ENCODE measurements at places on chromosomes 5 and 9. TPM values are rescaled to one million over a fixed set of nuclear protein-coding genes. Genes with fewer than 3 reads are reported as not detected.
A peak's percentile ranks its signal among the peaks of the same experiment; 100 is the strongest.

Gene CDC20B
- total RNA-seq: not detected

Gene PLPPR1
- not detected for total RNA-seq

Gene ELOVL7
- 0.29 TPM for total RNA-seq

Gene SPATA31E1
- not detected for total RNA-seq

Gene SNAPC4
- total RNA-seq: 4.9 TPM

Gene HMCN2
- 7.7 TPM for total RNA-seq

Gene SPINK6
- not detected for total RNA-seq

Gene FYB1
- total RNA-seq: 1.8 TPM

Gene ADAMTS12
- total RNA-seq: 1.2 TPM

Gene PDCD1LG2
- total RNA-seq: 1.3 TPM

Gene LHX6
- 3.2 TPM for total RNA-seq

Gene IL9
- not detected for total RNA-seq

DNA sequence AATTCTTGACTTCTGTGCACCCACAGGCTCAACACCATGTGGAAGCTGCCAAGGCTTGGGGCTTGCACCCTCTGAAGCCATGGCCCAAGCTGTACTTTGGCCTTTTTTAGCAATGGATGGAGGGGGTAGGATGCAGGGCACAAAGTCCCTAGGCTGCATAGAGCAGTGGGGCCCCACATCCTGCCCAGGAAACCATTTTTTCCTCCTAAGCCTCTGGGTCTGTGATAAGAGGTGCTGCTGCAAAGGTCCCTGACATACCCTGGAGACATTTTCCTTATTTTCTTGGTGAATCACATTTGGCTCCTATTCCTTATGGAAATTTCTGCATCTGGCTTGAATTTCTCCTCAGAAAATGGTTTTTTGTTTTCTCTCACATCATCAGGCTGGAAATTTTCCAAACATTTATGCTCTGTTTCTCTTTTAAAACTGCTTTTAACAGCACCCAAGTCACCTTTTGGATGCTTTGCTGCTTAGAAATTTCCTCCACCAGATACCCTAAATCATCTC, 482.7 kb upstream of the TLE4 start:
- DNase-seq: no peak

DNA sequence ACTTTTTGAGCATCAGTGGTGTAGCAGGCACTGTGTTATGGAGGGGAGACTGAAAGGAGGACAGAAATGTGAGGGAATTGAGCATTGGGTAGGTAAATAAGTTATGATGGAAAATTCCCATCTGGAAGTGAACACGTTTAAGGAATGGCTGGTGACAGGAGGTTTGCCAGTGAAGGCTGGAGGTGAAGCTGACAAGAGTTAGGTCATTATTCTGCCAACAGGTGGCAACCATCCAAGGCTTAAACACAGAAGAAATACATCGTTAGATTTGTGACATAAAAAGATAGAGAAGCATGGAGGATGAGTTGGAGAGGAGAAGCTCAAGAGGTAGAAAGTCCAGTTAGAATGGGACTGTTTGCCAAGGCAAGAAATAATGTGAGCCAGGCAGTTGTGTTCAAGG, 455.3 kb upstream of the SGCD start:
- no peak for DNase-seq

GRCh38 chr9:97366476-97366875, 45.4 kb upstream of the TDRD7 start:
- no peak for DNase-seq

GRCh38 chr5:143583409-143583808, 179.9 kb upstream of the NR3C1 start:
- no peak for DNase-seq

- no peak for DNase-seq
Observed at GRCh38 chr5:154642499-154643245, 112.5 kb upstream of the LARP1 start.

GRCh38 chr5:58752104-58752503, 169.2 kb downstream of the RAB3C start:
- no peak for DNase-seq

GRCh38 chr5:110115503-110115902, 425.8 kb downstream of the MAN2A1 start:
- DNase-seq: no peak

- DNase-seq: no peak
Observed at GRCh38 chr5:2183154-2184025, 300.7 kb upstream of the IRX4 start.

DNA sequence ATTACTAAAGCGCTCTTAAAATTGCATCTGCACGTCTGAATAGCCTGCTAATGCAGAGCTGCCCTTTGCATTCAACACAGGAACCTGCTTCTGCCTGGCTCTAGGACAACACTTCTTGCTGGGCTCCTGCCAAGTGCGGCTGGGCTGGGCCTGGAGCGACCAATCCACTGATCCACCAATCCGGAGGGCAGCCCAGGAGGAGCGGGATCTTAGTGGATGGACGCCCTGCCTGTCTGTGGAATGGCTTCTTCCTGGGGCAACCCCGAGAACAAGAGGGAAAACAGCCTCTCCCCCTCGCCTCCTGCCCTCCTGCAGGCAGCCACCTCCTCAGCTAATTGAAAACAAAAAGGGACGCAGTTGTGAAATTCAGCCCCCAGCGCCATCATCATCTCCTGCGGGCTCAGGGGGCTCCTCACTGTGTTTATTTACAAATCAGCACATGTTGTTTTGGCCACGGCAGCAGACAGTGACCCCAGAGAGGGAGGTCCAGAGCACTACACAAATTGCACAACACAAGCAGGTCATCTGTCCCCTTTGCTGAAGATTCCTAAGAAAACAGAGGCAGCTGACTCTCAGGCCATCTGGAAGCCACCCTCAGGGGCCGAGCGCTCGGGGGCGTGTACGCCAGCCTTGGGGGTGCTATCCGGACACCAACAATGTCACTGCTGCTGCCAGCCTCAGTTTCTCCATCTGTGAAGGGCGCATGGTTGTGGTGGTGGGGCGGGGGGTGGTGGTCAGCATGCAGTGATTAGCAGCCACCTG, 57.3 kb downstream of the GADD45G start:
- peak; percentile 98 for DNase-seq

- DNase-seq: no peak
Observed at GRCh38 chr5:71586052-71586940, 844 bp upstream of the MCCC2 start.

GRCh38 chr9:87102126-87102525, 154.8 kb upstream of the GAS1 start:
- DNase-seq: no peak

DNA sequence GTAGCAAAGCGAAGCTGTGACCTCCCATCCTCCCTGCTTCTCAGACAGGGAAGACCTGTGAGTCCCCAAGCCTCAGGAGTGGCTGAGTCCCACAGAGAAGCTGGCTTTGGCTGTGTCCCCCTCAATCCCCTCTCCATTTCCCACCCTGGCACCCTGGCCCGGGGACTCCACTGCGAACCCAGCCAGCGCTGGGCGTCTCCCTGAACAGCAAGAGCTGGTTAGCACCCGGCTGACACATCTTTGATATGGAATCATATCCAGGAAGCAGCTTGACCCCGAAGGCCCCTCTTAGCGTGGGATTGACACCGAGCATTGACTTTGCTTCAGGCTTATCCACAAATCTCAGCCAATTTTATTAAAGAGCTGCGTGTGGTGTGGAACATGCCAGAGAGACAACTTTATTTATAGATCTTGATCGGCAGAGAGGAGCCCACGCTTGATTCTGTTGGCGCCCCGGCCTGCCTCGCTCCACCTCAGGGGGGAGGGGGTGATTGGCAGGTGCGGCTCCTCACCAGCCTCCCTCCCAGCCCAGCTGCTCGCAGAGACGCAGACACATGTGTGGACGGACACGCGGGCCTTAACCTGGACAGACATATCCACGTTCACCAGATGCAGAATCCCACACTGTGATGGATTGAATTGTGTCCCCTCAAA, 120.7 kb upstream of the MVB12B start:
- DNase-seq: no peak

DNA sequence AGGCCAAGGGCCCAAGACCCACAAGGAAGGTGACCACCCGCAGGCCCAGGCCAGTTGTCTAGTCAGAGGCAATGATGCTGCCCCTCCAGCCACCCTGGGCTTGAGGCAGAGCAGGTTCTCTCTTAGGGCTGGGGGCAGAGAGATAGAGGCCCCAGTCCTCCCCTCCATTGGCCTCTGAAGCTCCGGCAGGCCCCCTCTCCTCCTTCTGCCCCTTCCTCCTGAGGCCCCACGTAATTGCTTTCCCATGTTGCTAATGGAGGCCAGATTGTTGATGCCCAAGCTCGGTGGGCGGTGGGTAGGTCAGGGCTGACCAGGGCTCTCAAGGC, 26.6 kb upstream of the ENHO start:
- no peak for DNase-seq

DNA sequence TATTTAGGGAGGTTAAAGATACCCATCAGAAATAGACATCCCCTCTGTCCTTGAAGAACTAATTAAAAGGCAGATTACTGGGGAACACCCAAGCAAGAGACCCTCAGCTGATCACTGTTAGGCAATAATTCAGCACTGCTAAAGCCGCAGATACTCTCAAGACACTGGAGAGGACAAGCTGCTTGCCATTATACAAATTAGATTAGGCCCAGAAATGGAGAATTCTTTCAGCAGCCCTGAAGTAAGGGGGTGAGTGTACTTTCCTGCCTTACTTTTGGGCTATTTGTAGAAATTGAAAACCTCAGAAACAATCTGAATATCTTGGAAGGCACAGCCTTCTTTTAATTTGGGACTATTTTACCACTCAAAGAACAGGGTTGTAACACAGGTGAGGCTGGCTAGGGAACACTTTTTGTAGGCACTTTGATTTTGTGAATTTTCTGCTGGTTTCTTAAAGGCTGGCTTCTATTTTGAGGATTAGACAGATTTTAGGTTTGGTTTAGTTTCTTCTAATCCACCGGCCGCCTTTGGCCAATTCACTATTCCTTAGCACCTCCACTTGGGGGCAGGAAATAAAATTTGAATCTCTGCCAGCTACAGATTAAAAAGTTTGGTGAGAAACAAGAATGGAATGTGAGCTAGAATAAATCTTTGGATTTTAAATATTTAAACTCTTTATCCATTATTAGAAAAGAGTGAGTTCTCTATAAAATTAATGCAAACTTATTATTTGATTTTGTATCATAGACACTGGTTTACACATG, 106.0 kb downstream of the SMARCA2 start:
- DNase-seq: no peak

DNA sequence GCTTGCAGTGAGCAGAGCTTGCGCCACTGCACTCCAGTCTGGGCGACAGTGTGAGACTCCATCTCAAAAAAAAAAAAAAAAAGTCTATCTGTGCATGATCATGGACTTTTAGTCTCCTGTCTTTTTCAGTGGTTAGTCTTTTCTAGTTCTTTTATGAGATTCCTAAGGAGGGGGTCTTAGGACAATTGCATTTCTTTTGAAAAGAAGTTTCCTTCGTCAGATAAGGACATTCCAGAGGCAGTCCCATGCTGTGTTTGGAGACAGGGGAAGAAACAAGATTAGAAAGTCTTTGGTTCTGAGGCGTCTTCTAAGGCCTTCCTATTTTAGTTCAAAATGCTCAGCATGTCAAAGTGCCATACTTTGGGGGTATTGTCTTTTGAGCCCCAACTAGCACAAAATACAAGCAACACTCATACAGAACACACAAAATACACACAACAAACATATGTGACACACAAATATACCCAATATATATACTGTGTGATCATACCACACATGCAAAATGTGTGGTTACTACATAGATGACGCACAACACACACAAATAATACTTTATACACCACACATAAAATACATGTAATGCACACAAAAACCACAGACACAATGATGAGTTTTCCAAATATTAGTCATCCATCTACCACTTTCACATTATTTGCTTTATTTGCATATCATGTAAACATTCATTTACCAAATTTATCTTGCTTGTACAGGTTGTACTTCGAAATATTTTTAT, 394.5 kb downstream of the SPATA31D1 start:
- no peak for DNase-seq

- DNase-seq: peak; percentile 36
Observed at GRCh38 chr9:133696071-133696472, 42.1 kb downstream of the SARDH start.

- no peak for DNase-seq
Observed at GRCh38 chr5:169667896-169668674, 31.0 kb downstream of the DOCK2 start.

GRCh38 chr5:123448017-123448617, 24.9 kb upstream of the CEP120 start:
- DNase-seq: no peak

DNA sequence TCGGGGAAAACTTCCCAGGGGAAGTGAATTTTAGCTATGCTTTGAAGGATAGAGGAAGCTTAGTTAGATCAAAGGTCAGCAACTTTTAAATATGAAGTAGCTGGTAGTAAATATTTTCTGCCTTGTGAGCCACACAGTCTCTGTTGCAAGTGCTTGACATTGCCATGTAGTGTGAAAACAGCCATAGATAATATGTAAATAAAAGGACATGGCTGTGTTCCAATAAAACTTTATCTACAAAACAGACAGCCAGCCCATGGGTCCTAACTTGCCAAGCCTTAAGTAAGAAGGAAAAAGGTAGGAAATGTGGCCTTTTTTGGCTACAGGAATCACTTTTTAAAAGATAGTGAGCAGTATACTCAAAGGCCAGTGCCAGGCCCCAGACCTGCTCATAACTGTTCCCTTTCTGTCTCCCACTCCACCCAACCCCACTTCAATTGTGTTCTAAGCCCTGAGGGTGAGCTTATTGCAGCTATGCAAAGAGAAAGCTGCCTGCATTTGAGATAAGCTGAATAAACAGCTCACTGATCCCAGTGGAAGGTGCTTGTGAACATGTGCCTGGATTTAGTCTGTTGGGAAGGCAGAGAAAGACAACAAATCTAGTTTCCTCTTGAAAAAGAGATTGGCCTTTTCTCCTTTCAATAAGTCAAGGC, 113.0 kb upstream of the TRIM32 start:
- no peak for DNase-seq

DNA sequence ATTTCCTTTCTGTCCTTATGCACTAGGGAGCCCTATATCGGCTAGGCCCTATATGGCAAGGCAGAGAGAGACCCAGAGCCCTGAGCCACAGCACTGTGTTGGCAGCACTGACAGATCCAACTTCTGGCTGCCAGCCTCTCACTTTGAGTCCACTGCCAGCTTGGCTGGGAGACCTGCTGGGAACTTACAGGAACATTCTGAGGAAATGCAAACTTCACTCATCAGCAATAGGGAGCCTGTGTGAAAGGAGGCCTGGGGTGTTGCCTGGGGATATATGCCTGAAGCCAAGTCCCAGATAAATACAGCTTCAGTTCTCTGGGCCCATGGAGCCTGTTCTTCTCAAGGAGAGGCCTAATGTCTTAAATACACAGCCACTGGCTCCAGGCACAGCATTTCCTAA, 78.0 kb downstream of the ADRB2 start:
- peak; percentile 78 for DNase-seq

- DNase-seq: no peak
Observed at GRCh38 chr5:140109759-140110645, 3.9 kb upstream of the PURA start.

GRCh38 chr5:142641711-142642110, 44.2 kb downstream of the FGF1 start:
- no peak for DNase-seq

GRCh38 chr9:121222524-121223171, 21.0 kb upstream of the RAB14 start:
- no peak for DNase-seq

DNA sequence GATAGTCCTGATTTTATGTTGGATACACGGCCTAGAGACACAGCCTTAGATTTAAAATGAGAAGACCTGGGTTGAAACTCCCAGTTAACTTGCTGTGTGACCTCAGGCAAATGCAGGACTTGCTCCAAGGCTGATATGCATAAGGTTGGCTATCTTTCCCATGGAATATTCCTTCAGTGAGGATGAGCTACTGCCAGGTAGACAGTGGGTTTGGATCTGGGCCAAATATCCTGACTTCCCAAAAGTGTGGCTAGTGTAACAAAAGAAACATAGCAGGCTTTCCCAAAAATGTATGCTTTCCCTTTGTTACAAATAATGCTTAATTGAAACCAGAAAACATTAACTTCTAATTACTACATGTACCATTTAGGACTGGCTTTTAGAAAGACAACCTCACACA, 697 bp upstream of the XPA start:
- no peak for DNase-seq

Measured in psoas muscle (tissue), 8 donors.